Activated CD4-positive, alpha-beta T cell treated with anti-CD3 and anti-CD28 coated beads for 36 hours (primary cell): ENCODE measurements at places on chromosomes 3 and 15.

- DNase-seq, result no peak
Observed at GRCh38 chr3:59856934-59857460, 807.2 kb upstream of the CFAP20DC start.

- no peak for DNase-seq
Observed at GRCh38 chr3:114619771-114620170, 325.9 kb downstream of the TIGIT start.

- DNase-seq, result no peak
Observed at GRCh38 chr3:43784640-43785011, 93.9 kb downstream of the ABHD5 start.

- DNase-seq, result no peak
Observed at GRCh38 chr3:185549651-185550111, 2.7 kb downstream of the LIPH start.

- DNase-seq, result no peak
Observed at GRCh38 chr3:29514912-29515311, 234.0 kb downstream of the RBMS3 start.

DNA sequence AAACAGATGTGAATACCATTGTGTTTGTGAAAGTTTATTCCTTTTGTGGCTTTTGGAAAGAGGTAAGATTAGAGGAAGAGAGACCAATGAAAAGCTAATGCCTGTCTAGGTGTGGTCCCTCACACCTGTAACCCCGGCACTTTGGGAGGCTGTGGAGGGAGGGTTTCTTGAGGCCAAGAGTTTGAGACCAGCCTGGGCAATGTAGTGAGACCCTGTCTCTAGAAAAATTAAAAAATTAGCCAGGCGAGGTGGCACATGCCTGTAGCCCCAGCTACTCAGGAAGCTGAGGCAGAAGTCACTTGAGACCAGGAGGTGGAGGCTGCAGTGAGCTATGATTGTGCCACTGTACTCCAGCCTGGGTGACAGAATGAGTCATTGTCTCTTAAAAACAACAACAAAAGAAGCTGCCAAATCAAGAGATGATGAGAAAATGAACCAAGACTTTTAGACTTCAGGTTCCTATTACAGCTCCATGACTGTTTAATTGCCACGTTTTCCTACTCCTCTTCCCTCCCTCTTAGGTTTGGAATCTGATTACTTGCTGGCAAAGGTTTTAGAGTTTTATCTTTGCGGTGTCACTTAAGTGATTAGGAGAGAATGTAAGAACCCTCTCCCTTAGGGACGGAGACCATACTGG lies 68.7 kb downstream of the CGNL1 start:
- peak; percentile 5 for DNase-seq
